Stimulated activated CD4-positive, alpha-beta T cell treated with anti-CD3 and anti-CD28 coated beads, Interleukin-2, amount 100 ng/mL, for 24 hours (primary cell): ENCODE measurements at places on chromosomes 3 and 15.
A peak's percentile ranks its signal among the peaks of the same experiment; 100 is the strongest.

GRCh38 chr3:189947068-189947467 lies 173.6 kb downstream of the P3H2 start:
- DNase-seq = no peak

GRCh38 chr3:119294696-119295671 lies 801 bp downstream of the ARHGAP31 start:
- peak; percentile 55 for DNase-seq

GRCh38 chr3:117656391-117656790 lies 946.8 kb downstream of the TUSC7 start:
- no peak for DNase-seq

DNA sequence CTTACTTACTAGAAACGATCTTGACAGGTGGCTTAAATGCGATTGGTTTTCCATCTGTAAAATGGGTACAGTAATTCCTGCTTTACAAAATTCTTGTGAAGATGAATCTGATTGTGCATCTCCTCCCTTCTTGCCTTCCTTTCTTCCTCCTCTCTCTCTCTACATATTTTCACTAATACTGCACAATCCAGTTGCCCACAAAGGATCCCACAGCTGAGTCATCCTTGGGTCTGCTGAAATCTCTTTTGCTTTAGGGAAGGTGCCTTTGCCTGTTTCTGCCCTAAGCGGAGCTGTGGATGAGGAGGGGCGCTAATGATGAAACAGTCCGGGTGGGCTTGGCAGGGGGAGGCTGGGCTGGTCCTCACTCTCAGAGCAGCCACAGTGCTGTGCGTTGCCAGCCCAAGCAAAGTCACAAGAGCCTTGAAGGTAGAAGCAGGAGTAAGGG lies 46.1 kb downstream of the AMOTL2 start:
- DNase-seq = no peak

GRCh38 chr15:90579213-90579612 lies 49.5 kb downstream of the CRTC3 start:
- DNase-seq = no peak

DNA sequence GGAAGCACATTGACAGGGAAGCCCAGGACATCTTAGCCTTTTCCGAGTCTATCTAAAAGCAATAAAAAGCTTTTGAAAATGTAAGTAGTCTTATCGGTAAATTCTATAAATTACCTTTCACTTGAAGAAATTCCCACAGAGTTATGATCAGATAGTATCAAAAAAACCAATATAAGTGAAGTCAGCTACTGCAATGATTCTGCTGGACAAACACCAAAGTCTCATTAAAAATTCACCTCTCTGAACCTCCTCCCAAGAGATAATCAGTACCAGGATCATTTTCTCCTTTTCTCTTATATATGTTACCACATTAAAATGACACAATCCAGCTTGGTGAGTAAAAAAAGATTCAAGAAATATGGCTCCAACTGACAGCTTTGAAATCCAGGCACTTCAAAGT lies 69.2 kb downstream of the FRMD5 start:
- DNase-seq = no peak

DNA sequence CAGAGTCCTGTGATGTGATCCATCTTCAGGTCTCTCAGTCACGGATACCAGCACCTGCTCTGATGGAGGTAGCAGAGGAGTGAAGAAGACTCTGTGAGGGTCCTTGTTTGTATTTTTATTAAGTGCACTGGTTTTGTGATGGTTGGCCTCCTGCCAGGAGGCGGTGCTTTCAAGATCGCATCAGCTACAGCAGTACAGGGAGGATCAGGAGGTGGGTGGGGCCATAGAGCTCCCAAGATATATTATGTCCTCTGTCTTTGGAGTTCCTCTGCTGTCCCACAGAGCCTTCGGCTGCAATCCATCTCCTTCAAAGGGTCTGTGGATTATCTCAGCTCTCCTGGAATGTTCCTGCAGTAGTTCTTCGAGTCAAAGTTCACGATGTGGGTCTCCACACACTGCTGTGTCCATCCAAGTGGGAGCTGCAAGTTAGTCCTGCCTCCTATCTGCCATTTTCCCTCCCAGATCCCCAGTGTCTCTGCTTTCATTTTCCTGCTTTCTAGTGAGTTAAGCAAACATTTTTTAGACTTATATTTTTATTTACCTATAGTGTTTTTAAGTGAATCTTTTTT lies 54.7 kb downstream of the TM2D3 start:
- DNase-seq = no peak

DNA sequence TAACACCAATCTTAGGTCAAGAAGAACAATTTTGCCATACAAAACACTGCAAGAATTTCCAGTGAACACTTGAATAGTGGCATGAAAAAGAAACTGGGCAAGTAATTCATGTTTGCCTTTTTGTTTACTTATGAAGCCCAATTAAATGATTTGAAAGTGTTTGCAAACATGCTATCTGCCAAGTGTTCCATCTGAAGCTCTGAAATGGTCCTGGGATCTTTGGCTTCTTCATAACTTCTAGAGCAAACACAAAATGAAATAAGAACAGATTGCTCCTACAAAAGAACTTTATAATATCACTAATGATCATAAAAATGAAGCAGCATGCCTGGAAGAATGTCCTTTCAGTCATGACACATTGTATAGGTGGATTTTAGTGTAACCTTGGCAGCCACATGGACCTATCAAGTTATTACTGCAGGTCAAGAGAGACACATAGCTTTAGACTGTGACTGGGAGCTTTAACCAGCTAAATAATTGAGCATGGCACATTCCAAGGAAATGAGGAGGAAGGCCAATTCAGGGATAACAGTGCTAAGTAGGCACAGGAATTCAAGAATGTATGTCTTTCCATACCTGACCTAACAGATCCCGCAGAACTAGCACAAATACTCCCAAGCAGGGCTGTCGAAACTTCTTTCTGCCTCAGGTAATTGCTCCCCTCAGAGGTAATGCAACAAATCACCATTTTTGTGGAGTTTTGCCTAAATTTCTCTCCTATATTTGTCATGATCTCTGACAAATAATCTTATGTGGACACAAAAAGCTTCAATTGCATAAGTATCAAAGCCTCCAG lies 144.6 kb downstream of the DUT start:
- DNase-seq = no peak

- DNase-seq = no peak
These were observed 110.7 kb downstream of the LRRC49 start for GRCh38 chr15:71003319-71003718.

DNA sequence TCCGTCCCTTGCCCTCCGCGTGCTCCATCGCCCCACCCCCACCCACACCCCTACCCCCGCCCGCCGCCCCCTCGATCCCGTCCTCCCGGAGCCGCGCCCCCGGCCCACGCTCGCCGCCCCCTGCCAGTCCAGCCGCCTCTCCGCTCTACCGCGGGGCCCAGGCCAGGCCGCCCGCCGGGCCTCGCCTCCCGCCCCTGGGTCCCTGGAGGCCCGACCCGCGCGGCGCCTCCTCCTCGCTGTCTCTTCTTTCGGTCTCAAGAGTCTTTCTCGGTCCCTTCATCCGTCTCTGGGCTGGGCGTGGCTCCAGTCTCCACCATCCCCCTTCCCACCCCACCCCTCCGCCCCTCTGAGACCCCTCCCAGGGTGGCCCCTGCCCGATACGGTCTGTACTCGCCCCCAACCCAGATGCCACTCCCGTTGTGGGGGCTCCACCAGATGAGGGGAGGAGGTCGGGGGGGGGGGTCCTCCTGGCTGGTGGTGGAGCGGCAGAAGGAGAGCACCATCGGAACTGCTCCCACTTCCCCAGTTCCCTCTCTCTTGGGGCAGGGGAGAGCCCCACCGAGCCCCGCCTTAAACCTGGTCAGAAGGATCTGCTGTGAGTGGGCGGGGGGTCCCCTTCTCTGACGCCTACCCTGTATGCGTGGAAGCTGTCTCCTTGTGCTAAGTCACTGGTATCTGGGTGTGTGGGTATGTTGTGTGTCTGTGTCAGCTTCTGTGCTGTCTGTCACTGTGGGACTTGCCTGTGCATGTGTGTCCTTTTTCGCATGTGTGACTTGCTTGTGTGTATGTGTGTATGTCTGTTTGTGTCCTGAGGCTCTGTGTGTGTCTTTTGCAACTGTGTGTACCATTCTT lies 1.0 kb downstream of the PRKCD start:
- peak; percentile 55 for DNase-seq

GRCh38 chr3:10983219-10983916 lies 9.2 kb upstream of the SLC6A1 start:
- DNase-seq = peak; percentile 19

DNA sequence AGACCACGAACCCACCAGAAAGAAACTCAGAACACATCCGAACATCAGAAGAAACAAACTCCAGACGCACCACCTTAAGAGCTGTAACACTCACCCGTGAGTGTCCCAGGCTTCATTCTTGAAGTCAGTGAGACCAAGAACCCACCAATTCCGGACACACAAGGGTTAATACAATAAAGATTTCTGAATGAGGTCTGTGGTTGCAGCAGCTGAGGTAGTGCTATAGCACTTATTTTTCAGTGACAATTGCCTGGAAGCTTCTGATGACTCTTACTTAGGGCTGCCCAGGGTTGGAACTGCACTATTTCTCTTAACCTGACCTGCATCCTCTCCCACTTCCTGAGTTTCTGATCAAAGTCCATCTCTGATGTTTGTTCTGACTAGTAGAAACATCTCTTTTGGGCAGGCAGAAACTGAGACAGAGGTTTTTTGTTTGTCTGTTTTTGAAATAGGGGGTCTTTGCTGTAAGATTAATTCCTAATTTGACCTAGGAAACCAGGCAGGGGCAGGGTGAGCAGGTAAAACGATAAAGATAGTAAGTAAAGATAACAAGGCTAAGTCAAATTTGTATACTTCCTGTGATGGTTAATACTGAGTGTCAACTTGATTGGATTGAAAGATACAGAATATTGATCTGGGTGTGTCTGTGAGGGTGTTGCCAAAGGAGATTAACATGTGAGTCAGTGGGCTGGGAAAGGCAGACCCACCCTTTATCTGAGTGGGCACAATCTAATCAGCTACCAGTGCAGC lies 169.1 kb downstream of the GAP43 start:
- DNase-seq = no peak

- DNase-seq = no peak
These were observed 11.2 kb downstream of the CYP8B1 start for GRCh38 chr3:42864321-42864950.

GRCh38 chr3:127325629-127325961 lies 37.7 kb upstream of the PRR20G start:
- no peak for DNase-seq

DNA sequence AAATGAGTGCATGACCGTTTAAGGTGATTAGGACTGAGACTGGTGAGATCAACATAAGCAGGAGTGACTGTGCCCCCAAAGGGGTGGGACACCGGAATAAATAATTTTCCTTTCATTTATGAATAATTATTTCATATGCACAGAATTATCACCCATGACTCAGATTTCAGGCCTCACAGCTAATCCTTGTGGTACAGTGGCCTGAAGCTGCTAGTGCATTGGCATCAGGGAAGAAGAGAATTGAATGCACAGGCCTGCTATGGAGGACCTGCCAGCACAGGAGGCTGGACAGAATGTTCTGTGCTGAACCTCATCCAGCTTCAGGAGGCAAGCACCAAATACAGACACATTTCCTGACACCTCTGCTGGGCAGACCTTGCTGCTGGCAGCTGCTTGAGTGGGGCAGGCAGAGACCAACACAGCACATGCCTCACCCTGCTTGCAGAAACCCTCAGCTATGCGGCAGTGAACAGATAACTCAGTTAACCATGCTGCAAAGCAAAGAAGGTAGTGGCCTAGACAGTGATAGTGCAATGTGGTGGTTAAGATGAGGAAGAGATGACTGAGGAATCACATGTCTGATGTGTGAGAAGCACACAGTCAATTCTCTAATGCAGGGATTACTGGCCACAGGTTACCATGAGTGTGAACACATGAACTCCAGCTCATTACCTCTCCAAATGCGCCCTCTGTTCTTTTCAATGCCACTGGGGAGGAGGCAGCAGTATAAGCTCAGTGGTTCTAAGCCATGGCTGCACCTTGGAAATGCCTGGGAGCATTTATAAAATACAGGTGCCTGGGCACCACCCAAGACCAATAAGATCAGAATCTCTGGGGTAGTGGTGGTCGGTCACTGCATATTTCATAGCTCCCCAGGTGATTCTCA lies 68.1 kb upstream of the SCN5A start:
- no peak for DNase-seq

- no peak for DNase-seq
These were observed 32.5 kb downstream of the CHAC1 start for GRCh38 chr15:40985541-40986330.

DNA sequence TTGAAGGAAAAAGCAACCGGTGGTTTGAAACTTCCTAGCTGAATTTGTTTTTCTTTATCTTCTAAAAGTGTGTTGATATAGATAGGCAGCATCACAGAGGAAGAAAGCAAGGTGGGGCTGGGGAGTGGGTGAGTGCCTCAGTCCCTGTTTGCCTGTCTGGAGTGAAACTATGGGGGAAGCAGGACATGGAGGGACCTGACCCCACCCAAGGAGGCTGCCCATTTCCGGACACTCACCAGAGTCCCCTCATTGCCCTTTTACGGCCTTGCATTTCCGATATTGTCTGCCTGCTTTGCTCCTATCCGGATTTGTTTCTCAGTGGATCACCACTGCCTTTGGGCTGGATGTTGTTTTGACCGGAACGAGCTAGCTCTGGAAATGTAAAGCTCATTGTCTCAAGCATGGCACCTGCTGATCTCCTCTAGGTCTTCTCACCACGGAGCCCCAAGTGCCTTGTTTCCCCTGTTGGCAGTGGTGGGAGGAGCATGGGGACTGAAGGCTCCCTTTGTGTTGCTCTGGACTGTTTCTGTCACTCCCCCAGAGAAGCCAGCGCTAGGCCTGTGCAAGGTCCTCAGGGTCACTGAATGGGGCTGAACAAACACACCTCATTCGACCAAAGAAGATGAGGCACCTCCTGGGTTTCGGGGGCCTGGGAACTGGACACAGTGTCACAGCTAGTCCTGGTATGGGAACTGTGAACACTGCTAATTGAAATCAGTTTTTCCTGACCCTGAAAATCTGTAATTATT lies 7.0 kb downstream of the CLDN11 start:
- DNase-seq = no peak

DNA sequence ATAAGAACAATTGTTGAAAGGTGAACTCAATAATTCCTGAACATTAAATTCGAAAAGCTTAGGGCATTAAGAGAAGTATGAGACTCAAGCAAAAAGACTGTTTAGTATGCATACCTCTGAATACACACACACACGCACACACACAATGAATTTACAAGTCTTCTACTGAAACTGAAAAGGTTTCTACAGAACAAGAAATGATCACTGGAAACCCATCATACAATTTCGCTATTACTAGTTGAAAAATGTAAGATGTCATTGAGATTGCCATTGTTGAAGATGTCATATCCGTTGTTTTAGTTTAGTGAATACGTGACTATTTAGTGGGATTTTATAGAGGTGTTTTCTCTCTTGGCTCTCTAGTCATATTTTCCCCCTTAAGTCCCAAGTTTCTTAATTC lies 106.8 kb downstream of the FOXB1 start:
- DNase-seq = no peak

DNA sequence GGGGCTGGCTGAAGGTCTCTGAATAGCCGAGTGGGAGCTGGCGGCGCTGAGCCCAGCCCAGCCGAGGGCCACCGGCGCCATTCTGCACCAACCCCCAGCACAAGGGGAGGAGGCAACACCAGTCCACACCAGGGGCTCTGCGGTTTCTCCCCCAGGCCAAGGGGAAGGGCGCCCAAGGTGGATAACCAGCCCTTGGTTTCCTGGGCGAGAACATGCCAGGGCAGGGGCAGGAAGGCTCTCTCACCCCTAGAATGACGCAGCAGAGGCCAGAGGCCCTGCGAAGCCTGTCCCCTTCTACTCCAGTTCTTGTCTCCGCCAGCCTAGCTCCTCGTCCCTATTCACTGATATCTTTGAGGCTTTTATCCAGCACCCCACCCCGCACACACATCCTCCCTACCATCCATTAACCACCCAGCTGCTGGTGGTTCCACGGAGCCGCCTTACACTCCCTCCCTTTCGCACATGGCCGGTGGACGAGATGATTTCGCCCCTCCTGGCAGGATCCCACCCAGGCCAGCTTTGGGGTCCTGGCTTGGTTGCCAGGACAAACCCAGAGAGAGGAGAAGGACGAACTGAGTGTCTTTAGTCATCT lies 1.3 kb downstream of the RBPMS2 start:
- no peak for DNase-seq
